ENCODE measurements at places on chromosomes 11 and 22.
A peak's percentile ranks its signal among the peaks of the same experiment; 100 is the strongest.

DNA sequence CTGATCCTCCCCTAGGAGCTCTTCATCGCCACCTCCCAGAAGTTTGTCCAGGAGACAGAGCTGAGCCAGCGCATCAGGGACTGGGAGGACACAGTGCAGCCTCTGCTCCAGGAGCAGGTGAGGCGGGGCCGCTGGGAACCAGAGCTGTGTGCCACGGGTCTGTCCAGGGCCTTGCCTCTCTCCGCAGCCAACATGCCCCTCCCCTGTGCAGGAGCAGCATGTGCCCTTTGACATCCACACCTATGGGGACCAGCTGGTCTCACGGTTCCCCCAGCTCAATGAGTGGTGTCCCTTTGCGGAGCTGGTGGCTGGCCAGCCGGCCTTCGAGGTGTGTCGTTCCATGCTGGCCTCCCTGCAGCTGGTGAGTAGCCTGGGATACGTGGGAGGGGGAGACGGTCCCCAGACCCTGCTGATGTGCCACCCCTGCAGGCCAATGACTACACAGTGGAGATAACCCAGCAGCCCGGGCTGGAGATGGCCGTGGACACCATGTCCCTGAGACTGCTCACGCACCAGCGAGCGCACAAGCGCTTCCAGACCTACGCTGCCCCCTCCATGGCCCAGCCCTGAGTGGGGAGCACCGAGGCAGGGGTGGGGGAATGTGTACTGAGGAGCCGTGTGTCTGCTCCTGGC, 2.5 kb downstream of the SCO2 start:
- DNase-seq: no peak

DNA sequence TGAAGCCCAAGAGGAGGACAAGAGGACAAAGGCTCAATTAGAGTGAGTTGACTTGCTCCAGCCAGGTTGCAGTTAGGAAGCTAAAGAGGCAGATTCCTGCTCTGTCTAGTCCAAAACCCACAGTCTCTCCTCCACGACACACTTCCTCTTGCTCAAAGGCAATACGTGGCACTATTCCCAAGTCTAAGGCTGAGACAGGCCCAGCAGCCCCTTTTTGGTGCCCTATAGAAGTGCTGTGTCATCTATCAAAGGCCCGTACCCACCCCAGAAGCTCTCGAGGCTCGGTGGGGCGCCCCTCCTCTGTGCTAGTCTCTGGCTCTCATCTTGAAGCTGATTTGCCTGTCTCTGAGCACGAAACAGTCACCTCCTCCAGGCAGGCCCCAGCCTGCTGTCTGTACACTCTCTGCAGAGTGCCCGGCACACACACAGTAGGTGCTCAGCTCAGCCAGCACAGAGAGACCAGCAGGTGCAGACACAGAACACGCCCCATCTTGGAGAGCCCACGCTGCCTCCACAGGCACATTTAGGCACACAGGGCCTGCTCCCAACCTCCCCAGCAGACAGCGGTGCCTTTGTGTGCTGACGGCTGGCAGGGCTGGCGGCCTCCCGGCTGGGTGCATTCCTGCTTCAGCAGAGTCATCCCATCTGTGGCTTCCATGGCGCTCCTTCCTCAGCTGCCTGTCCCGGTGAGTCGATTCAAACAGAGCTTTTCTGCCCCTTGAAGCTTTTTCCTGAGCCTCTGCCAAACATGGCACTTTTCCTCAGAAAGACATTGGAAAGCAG, 52.8 kb downstream of the MYH9 start:
- peak; percentile 47 for DNase-seq

DNA sequence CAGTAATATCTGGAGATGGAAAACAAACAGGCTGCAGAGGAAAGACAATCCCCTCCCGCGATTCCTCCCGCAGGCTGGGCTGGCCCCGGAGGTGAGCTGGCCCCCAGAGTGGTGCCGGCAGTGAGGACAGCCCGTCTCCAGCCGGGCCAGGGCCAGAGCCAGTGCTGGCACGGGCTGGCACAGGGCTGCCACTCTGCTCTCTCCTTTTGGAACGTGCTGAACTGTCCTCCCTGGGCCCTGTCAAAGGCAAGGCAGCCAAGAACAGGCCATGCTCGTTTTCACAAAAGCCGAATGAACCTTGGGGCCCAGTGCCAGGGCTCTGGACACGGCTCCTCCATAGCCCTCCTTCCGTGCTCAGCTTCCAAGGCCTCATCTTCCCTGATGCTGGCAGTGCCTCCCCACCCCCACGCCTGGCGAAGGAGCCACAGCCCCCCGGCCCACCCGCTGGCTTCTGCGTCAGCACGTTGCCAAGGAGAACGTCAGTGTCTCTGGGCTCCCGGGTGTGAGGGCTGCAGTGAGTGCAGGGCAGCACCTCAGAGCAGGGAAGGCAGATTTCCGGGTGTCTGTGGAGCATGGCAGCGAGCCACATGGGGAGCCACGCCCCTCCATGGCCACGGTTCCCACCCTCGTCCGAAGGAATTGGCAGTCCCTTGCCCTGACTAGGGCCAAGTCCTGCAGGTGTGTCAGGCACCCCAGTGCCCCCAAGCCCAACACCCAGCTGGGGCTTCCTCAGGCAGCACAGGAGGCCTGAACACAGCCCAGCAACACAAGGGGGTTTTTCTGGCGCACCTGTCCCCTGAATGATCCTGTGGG, 28.6 kb downstream of the GNAZ start:
- DNase-seq: no peak

DNA sequence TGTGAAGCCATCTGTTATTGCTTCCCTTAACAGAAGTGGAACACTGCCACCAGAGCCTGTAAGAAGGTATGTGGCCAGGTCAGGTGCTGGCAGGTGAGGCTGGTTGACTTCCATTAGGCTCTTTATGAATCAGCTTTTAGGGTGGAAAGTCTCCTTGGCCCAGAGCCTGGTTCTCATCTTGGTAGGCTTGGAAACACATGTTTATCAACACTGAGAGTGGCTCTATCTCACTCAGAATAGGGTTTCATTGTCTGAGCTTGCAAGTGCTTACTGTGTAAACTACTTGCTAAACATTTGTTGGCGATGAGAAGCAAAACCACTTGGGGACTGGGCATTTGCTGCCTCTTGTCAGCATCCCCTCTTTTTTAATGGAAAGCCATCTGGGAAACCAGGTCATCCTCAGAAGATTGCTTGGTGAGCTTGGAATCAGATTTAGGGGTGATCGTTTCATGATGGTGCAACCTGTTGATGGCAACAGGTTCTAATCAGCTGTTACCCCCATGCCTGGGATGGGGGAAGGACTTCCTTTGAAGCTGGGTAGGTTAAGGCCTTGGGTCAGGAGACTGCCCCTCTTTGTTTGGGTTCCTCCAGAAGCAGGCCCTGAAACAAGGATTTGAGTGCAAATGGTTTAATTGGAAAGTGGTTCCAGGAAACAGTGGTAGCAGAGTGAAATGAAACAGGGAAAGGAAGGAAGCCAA, 75.0 kb upstream of the AMPD3 start:
- no peak for DNase-seq

DNA sequence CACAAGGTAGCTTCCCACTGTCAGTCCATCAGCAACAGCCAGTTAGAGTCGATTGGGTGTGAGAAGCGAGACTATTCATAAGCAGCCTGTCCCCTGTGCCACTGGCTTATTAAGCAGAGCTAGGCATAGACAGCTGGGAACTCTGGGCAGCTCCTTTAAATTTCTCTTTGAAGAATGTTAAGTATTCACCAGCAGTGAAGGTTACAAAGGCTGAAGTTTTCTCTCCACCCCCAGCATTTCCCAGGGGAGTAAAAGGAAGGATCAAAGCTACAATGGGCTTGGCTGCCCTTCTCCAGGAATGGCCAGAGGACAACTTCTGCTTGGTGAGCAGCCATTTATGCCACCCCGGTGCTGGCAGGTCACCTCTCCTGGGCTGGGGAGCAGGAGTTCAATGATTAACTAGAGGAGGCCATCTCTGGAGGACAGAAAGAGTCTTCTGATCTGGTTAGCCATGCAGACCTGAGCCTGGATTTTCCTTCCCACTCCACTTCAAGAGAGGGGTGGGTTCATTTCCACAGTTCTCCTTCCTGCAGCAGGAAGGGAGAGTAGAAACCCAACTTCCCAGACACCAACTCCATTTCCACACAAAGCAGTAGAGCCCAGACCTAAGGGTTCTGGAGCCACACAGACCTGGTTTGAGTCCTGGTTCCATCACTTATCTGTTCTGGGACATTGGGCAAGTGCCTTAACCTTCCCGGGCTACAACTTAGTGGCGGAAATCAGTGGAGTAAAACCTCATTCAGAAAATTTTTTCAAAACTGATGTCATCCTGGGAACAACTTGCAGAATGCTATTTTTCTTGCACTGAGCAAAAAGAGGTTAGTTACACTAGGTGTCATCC, 22.6 kb downstream of the POU2AF3 start:
- no peak for DNase-seq

- DNase-seq: no peak
These were observed 68.5 kb downstream of the ARFGAP2 start for GRCh38 chr11:47108214-47108613.

DNA sequence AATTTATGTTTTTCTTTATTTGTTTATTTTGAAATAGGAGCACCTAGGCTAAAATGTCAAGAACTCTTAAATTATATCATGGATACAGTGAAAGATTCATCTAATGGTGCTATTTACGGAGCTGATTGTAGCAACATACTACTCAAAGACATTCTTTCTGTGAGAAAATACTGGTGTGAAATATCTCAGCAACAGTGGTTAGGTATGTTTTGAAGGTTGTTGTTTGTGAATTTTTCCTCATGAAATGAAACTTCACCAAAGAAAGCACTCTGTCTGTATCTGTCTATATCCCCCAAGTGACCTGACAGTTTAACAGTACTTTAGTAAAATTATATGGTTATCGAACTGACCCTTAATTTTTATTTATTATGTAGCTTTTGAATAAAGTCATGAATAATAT, 12.8 kb downstream of the ATM start:
- DNase-seq: no peak

GRCh38 chr11:13012056-13012661, 3.0 kb downstream of the RASSF10 start:
- DNase-seq: no peak

GRCh38 chr11:20342347-20343141, 21.0 kb upstream of the HTATIP2 start:
- DNase-seq: no peak

DNA sequence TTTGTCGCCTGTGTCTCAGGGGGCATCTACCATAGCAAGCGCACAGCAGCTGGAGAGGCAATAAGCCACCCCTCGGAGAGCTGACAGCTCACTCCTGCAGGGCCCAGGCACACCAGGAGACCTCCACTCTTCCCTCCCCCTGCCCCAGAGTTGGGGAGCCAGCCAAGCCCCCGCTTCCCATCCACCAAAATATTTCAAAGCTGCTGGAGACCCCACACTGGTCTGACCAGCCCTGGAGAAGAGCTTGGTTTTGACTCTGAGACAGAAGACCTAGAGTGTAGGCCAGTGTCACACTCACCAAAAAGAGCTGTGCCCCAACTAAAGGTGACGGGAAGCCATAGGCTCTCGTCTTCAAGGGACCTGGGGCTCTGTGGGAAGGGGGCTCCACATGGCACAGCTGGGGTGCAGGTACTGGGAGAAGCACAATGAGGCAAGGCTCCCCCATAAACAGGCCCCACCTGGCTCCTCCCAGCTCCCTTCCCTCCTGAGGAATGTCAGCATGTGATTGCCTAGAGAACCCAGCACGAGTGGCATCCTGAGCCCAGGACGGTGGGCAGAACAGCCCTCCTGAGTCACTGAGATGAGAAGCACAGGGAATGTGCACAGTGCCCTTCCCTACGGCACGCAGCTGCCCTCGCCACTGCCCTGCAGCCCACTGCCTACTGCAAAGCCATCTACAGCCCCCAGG, 5.8 kb upstream of the GNAZ start:
- DNase-seq: no peak

DNA sequence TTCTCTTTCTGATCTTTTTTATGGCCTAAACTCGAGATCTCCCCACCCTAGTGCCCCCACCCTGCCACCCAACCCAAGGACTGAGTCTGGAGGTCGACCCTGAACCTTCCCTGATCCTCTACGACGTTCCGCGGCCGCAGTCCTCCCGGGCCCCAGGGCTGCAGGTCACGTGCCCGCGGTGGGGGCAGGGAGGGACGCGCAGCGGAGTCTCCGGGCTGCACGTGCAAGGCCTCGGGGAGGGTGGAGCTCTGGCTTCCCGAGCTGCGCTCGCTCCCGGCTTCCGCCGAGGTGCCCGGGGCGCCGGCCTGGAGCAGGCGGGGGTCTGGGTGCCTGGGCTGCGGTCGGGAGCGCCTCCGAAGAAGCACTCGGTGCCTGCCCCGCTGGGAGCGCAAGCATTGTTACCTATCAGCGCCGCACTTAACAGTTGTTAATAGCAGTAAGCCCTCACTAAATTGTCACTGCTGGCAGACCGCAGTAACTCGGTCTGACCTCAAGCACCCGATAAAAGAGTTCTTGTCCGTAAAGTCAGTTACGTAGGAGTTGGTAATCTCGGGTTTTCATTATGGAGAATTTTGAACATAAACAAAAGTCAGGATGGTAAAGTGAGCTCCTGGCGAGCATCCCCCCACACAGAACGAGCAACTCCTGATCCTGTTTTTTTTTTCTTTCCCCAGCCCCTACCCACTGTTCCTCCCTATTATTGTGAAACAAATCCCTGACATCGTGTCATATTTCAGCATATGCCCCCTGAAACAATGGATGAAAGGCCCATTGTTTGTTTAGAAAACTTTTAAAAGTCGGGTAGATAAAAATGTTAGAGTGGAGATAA, 69.7 kb upstream of the EP300 start:
- peak; percentile 92 for DNase-seq

DNA sequence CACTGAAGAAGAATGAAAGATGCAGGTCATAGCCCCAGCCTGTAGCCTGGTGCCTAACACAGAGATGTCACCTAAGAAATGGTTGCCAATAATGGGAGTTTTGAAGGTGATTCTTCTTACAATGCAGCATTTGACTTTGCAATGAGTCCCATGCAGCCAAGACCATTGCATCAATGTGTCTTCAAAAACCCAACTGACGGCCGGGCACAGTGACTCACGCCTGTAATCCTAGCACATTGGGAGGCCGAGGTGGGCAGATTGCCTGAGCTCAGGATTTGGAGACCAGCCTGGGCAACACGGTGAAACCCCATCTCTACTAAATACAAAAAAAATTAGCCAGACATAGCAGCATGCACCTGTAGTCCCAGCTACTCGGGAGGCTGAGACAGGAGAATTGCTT, 89.3 kb upstream of the ASPHD2 start:
- DNase-seq: no peak

DNA sequence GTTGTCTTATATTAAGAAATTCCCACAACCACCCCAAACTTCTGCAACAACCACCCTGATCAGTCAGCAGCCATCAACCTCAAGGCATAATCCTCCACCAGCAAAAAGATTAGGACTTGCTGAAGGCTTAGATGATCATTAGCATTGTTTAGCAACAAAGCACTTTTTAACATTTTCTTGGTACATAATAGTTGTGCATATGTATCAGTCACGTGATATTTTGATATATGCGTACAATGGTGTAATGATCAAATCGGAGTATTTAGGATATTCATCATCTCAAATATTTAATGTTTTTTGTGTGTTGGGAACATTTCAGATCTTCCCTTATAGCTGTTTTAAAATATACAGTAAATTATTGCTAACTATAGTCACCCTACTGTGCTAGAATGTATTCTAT, 73.5 kb upstream of the API5 start:
- no peak for DNase-seq

All from stimulated activated CD4-positive, alpha-beta T cell treated with anti-CD3 and anti-CD28 coated beads, Interleukin-15, amount 100 ng/mL, for 24 hours (primary cell).